Dermis blood vessel endothelial cell (primary cell): ENCODE measurements at places on chromosomes 1 and 21. TPM values are rescaled to one million over a fixed set of nuclear protein-coding genes. Genes with fewer than 3 reads are reported as not detected.

- DNase-seq, result no peak
Measured at GRCh38 chr1:97168056-97168455, 446.5 kb downstream of the PTBP2 start.

GRCh38 chr1:154405747-154406571, 816 bp downstream of the IL6R start:
- peak; percentile 67 for DNase-seq

The AMIGO1 gene
- 0.65 and 1.7 TPM in 2 replicates for total RNA-seq

GRCh38 chr1:44371206-44371605, 16.1 kb upstream of the ERI3 start:
- DNase-seq, result no peak

GRCh38 chr21:28513428-28513827, 479.2 kb downstream of the LTN1 start:
- no peak for DNase-seq

The KCNJ15 gene
- 1.4 and 2.7 TPM in 2 replicates for total RNA-seq

The CELA2A gene
- total RNA-seq, result not detected in 2 replicates

The LCE2A gene
- total RNA-seq, result not detected in 2 replicates

DNA sequence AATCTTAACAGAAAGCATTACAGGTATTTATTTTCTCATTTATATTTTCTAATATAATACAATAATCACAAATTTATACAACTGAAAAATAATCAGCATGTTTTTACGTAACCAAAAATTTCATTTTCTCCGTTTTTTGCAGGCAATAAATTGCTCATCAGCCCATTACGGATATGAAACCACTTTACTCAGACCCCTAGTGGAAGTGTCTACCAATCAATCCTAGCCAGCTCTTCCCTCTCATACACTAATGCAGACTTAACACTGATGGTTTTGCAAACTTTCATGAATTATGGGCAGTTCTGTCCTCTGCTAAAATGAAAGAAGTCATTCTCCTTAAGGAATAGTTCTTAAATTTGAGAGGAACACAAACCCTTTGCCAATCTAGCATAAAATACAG, 124.7 kb downstream of the EIF4G3 start:
- DNase-seq, result no peak

DNA sequence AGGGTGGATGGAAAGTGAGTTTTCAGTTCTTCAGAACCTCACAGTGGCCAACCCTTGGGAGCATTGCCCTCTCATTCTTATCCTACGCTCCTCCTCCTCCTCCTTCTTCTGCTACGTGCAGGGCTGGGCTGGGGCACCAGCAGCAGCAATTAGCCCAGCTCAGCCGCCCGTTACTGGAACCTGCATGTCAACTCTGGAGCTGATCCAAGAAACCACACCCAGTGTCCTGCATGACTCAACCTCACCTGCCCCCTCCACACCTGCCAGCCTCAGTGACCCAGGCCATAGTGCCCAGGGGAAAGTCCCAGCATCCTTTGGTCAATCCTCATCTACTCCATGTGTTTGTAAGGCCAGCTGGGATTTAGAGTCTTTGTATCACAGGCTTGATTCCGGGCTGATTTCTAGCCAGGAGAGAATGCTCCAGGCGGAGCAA, 12.6 kb downstream of the ELF3 start:
- DNase-seq, result no peak

The MEX3A gene
- total RNA-seq, result 4.8 and 8.8 TPM in 2 replicates

DNA sequence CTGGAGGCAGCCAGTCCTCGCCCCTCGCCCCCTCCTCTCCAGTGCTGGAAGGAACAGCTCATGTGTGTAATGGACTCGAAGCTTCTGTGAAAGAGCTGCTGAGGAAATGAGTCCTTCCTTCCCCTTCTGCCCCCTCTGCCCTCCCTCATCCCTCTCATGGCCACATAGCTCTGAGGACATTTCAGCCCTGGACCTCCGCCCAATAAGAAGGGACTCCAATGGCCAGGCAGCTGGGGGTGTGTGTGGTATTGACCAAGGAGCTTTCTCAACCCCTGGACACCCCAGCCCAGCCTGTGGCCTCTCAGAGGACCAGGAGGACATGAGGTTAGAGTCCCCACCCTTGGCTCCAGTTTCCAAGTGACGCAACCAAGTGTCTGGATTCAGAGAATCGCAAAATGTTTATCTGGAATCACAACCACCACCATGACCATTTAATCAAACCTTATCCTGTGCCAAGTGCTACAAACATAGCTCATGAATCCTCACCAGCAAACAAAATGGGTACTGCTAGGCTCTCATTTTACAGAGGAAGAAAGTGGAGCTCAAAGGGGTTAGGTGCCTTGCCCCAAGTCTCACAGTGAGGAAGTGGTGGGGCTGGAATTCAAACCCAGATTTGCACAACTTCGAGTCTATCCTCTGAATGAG, 47.8 kb upstream of the ECE1 start:
- DNase-seq, result peak; percentile 75

The RXFP4 gene
- total RNA-seq, result 0.19 TPM in 1 of 2 replicates, not detected in the other

- no peak for DNase-seq
Measured at GRCh38 chr1:173616859-173617258, 14.0 kb upstream of the SLC9C2 start.

- DNase-seq, result no peak
Measured at GRCh38 chr1:203518541-203518940, 24.6 kb downstream of the OPTC start.

The IVL gene
- not detected in 2 replicates for total RNA-seq

The MASP2 gene
- total RNA-seq, result not detected in 2 replicates

DNA sequence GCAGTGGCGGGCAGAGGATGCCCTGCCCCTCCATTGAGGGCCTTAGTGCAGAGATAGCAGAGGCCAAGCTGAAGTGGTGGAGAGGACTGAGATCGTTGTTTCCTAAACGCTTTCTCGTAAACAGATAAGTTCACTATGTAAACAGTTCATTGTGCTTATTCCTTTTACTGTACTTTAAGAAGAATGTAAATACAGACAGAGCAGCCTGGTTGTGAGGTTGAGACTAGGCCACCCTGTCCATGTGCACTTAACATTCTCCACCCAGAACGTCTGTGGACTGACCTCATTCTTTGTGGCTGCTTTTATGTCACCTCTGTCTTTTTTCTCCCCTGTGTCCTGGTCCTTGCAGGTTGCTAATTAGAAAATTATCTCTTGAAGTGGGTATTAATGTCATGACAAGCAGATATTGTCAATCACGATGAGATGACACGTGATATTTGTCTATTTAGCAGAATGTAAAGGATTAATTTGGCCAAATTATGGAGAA, 8.5 kb downstream of the CENPS start:
- DNase-seq, result no peak

GRCh38 chr21:36425286-36425685, 40.1 kb downstream of the CHAF1B start:
- DNase-seq, result no peak

The GJA4 gene
- total RNA-seq, result 54.3 and 61.8 TPM in 2 replicates
